ENCODE measurements at places on chromosomes 4 and X.
A peak's percentile ranks its signal among the peaks of the same experiment; 100 is the strongest.

GRCh38 chrX:138411048-138411447, 300.5 kb downstream of the FGF13 start:
- no peak for DNase-seq

GRCh38 chr4:3473181-3473950, 10.3 kb downstream of the DOK7 start:
- no peak for DNase-seq

DNA sequence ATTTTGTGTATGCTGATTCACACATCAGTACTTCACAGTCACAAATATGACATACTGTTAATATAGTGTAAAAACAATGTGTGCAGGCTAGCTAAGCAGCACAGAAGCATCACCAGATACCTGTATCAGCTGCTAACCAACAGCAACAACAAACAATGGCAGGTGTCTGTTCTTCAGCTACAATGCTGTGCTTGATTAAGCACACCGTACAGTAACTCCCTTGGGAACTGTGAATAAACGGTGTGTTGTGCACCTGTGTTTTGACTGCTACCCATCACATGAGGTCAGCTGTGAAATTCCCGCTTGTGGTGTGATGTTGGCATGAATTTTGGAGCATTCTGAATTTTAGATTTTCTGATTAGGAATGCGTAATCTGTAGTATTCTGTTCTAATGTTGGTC, 379.7 kb upstream of the FAT1 start:
- no peak for DNase-seq

GRCh38 chr4:33386764-33387163, 2666.6 kb downstream of the PCDH7 start:
- no peak for DNase-seq

- peak; percentile 15 for DNase-seq
These were observed 64.1 kb downstream of the QDPR start for GRCh38 chr4:17447675-17448298.

DNA sequence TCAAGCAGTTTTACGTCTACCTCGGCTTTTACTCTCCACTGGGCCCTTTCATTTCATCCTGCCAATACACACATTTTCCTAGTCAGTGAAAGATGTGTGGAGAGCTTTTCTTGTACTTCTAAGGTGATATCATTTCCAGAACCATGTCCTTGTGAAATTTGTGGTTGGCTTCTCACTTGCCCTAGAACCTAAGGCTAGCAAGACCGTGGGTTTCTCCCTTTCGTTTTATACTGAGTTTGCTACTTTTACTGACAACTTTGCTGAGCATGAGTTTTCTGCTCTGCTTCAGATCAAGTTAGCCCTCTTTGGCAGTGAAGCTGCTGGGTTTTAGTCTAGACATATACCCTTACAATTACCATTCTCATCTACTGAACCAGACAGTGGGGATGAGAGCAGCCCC, 95.7 kb upstream of the FRMPD4 start:
- no peak for DNase-seq

DNA sequence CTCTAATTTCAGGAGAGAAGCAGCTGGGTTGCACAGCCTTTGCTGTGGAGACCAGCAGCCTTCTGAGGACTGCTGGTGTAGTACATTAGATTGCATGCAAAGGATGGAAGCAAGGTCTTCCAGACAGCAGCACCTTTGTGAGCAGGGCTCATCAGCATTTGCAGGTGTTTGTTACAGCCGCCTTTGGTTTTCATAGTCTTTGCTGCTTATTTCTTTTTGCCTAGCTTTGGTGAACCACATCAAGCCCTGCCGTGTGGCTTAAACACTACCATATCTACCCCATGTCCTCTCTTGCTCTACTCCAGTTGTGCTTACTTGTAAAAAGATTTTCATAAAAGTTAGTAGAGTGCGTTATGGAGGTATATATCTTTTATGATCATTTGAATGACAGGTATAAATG, 57.5 kb downstream of the MTM1 start:
- DNase-seq = no peak

DNA sequence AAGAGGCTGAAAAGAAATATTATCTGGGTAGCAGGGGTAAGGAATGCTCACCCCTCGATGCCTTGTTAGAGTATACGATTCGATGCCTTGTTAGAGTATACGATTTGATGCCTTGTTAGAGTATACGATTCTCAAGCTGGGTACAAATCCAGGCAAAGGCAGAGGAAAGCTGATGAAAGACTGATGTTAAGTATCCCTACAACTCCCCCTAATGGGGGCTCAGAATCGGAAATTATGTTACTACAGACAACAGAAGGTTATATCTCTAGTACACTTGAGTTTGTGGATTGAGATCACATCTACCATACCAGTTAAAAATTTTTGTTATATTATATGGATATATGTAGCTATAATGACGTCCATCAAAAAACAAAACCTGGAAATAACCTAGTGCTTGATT, 4.8 kb downstream of the LRRC66 start:
- DNase-seq = no peak
